ENCODE measurements at places on chromosomes 11 and 22.

DNA sequence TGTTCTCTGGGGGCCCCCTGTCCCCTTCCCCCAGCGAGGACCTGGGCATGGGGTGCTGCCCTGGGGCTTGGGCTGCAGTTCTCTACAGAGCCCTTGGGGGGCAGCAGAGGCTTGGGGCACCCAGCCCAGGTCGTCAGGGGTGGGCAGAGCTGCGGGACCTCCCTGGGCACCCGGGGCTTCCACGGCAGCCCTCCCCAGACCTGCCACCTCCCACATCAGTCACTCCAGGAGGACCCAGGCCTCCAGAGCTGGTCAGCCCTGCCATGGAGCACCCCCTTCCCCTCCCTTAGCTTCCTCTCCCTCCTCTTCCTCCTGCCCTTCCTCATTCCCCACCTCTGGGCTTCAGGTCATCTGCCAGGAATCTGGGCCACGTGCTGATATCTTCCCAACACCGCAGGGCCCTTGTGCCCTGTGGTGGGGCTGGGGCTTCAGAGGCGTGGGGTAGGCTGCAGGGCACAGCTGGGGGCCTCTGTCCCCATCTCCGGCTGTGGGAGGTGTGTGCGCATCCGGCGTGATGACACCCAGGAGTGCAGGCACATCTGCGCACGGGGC, 5.8 kb downstream of the TSPAN4 start:
- DNase-seq: no peak

- DNase-seq: no peak
Observed at GRCh38 chr11:1763336-1763795, 361 bp downstream of the CTSD start.

- no peak for DNase-seq
Observed at GRCh38 chr11:134716582-134716981, 304.5 kb upstream of the B3GAT1 start.

DNA sequence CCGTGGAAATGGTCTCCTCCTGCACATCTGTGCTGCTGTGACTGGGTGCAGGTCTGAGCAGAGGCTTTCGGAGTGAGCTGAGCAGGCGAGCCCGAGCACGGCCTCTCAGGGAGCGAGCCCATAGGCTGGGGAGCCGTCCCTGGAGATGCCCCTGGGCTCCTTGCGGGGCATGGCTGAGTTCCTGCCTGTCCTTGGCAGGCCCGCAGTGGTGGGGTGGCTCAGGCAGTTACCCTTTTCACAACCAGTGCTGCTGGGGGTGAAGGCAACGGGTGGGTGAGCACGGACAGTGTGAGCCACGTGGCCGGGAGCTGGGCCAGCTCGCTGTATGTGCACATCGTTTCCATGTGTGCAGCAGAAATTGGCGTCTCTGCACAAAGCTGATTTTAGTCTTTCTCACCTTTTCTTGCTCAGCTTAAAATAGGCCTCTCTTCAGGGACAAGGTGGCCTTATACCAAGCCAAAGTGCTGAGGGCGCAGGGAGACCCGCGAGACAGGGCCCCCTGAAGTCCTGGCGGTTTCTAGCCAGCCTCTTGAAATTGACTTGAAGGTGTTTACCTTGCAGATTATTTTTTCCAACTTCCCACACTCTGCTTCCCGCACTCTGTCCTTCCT, at the start of gene TP53AIP1:
TP53AIP1 (minus strand) TSS at position 55 of the 611 bp plus-strand sequence. CDS start 5,053 bp downstream, outside the sequence.
- DNase-seq: no peak

- DNase-seq: no peak
Observed at GRCh38 chr11:107018902-107019493, 722 bp upstream of the GUCY1A2 start.

DNA sequence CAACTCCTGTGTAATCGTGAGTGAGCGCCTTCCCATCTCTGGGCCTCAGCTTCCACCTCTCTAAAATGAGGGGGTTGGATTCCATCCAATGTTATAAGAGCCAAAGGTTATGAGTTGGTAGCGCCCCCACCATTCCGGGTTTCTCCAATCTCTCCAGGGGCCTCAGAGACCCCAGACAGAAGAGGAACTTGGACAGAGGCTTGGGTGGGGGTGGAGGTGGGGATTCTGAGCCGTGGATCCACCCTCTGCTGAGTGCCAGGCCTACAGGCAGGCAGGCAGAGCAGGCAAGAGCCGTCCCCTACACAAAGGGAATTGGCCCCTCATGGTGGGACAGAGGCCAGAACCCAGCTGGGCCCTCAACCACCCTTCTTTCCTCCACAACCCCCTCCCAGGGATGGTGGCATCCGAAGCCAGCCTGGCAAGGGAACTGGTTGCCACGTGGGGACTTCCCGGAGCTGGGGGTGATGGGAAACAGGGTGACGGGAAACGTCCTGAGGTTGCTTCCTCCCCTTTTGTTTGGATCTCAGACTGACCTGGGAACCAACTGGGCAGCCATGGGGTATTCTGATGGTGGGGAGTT, 31.8 kb downstream of the TXN2 start:
- DNase-seq: no peak

DNA sequence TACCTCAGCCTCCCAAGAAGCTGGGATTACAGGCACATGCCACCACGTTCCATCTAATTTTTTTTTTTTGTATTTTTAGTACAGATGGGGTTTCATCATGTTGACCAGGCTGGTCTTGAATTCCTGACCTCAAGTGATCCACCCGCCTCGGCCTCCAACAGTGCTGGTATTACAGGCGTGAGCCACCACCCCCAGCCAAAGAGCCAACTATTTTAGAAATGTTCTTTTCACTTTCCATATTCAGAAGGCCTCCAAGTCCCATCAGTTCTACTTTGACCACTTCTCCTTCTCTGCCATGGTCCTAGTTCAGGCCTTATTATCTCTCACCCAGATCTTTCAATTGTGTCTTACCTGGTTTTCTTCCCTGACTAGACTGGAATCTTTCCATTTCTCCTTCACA, 48.2 kb downstream of the CCDC83 start:
- DNase-seq: no peak

- DNase-seq: no peak
Observed at GRCh38 chr22:44758344-44758973, 6.1 kb downstream of the ARHGAP8 start.

GRCh38 chr22:47259049-47259448, 496.6 kb downstream of the TBC1D22A start:
- no peak for DNase-seq

DNA sequence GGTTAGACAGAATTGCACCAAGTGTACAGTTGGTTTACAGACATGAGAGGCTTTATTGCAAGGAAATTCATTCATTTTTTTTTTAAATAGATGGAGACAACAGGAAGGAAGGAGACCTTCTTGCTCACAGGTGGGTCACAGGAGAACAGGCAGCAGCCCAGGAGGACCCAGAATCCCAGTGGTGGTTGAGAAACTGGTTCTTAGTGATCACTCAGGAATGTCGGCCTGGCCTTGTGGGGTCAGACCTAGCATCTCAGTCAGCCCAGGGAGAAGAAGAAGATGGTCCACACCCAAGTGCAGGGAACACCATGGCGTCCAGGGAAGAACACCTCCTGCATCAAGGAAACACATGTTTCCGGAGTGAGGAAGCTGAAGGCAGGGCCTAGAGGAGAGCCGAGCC, 849 bp downstream of the KRTAP5-11 start:
- DNase-seq: no peak

- no peak for DNase-seq
Observed at GRCh38 chr11:45102810-45103621, 43.4 kb upstream of the PRDM11 start.

DNA sequence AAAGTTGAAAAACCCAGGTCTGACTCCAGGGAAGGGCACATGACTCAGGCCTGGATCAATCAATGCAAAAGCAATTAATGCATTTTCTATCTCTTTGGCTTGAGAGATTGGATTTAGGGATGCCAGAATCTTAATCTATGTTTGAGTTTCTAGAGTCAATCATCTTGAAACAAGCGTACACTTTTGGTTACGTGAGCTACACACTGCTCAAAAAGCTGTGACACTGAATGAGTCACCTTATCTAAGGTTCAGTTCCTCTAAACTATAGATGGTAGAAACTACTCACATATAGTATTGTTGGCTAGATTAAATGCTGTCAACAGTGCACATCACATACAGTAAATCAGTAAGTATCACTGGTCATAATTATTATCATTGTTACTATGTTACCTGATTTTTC, 24.2 kb downstream of the MRE11 start:
- DNase-seq: no peak

DNA sequence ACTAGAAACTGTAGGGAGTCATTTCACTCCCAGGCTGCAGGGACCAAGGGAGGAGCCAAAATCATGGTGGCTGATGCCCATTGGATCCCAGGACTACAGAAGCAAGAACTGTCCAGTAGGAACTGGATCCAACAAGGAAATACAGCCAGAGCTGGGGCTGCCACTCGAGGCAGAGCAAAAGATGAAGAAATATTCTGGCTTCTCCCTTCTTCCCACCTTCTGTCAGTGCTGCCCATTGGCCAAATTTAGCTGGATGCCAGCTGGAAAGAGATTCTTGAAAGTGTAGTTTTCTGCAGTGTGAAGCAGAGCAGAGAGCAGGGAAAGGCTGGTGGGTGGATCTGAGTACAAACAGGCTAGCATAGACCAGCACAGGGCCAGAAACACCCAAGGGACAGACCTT, 45.6 kb downstream of the COMMD9 start:
- DNase-seq: no peak

GRCh38 chr11:72951888-72952287, 137.7 kb downstream of the ATG16L2 start:
- DNase-seq: no peak

GRCh38 chr22:31945443-31945855, 1.1 kb downstream of the YWHAH start:
- no peak for DNase-seq

GRCh38 chr11:1348796-1349326, 39.4 kb upstream of the TOLLIP start:
- no peak for DNase-seq

DNA sequence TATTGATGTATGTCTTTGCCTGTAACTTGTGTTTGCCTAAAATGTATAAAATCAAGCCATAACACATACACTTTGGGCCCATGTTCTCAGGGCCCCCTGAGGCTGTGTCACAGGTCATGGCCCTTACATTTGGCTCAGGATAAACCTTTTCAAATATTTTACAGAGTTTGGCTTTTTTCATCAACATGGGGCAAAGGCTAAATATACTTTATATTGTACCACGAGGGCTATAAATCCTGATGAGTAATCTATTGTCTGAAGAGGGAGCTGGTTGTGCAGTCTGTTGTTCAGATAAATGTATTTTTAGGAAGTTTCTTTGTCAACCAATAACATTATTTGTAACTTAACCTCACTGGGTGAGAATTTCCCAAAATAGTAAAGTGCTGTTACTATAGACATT, 404.6 kb upstream of the DDI1 start:
- no peak for DNase-seq

- DNase-seq: no peak
Observed at GRCh38 chr11:63553759-63554158, 9.4 kb downstream of the PLAAT2 start.

DNA sequence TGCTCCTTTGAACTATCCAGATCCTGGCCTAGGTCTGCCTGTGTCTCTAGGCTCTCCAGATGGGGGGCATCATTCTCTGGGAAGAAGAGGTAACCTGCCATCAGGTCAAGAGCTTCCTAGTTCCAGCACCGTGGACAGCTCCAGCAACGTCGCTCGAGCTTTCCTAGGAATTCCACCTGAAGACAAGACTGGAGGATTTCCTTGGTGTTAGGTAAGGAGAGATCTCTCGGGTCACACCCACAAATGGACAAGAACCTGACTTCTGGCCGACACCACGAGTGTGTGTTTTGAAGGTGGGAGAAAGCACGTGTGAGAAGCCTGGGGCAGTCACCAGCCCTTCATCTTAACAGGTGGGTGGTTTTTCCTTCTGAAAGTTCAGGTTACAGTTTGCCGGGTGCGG, 1.2 kb downstream of the PRG3 start:
- no peak for DNase-seq

DNA sequence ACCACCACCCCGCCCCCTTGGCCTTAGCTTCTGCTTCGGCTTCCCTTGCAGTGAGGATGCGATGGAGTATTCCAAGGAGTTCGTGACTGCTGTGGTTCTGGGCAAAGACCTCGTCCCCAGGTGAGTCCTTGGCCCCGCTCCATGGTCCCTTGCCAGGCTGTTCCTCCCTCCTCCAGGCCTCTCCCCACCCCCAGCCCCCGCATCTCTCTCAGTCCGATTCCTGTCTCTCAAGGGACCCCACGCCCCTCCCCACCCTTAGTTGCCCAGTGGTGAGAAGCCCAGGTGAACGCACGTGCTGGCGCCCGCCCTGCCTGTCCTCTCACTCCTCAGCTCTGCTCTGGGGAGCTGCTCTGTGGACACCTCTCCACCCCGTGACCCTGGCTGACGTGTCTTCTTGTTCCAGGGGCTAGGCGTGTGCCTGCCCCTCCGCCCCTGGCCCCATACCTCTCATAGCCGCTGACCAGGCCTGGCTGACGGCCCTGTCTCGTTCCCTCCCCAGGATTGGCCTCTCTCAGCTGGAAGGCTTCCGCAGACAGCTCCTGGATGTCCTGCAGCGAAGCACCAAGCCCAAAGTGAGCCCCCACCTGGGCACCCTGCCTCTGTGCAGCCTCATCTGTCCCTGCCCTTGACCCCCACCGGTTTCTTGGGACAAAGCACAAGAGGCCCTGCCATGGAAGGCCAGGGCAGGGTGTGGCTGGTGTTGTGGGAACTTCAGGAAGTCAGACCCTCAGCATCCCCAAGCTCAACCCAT, 14.6 kb upstream of the MYRF start:
- DNase-seq: no peak

- DNase-seq: no peak
Observed at GRCh38 chr11:16364254-16364653, 7.9 kb upstream of the SOX6 start.

GRCh38 chr11:77548552-77549445, 41.0 kb upstream of the AQP11 start:
- DNase-seq: no peak

- no peak for DNase-seq
Observed at GRCh38 chr11:95138448-95138847, 48.8 kb downstream of the ENDOD1 start.

- no peak for DNase-seq
Observed at GRCh38 chr11:484616-485015, 22.4 kb downstream of the RNH1 start.

DNA sequence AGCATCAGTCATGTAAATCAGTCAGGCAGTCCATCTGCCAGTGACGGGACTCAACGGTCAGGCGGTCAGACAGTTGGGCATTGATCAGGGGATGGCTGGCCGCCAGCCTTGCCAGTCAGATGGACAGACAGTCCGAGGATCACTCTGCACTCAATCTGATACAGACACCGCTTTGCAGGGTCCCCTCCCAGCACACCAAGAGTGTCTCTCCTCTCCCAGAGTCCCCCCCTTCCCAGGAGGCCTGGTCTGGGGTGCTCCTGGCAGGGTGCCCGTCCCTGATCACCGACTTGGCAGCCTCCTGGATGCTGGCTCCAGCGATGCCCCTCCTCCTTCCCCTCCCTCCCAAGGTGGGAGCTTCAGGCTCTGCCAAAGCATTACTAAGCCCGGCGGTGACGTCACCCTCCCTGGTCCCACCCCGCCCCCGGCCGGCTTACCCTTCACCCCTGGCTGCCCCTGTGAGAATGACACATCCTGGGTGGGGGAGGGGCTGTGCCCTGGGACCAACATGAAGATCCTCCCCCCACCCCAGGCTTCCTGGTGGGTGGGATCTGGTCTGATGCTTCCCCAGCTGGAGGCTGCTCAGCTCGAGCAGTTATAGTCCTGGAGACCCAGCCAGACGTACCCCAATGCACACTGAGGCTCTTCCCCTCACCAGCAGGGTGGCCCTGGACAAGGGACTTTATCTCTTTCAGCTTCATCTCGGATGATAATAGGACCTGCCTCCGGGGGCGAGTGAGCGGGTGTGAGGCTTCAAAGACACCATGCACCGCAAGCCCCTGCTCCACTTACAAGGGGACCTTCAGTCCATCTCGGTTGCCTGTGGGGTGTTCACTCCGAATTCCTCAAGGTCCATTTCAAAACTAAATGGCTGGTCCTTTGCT, 69.2 kb downstream of the CD82 start:
- DNase-seq: peak; percentile 52
